ENCODE measurements at places on chromosomes 6 and 20.

DNA sequence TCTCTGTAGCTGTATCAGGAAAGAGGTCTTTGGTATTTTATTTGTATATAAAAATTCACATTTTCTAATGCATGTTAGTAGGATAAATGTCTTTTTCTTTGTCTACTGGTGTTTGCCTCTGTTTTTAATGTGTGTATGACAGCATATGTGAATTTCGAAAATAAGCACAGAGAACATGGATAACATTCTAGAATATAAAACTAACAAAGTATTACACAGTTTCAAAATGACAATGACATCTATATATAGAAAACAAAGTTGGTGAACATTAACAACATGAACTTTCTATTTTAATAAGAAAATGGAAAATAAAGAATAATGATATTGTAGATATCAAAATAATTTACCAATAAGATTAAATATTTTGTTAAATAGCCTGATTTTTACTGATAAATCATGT lies 608.0 kb downstream of the COL12A1 start:
- DNase-seq = no peak

GRCh38 chr6:170441316-170441715 lies 111.8 kb downstream of the PSMB1 start:
- DNase-seq = no peak

- peak; percentile 66 for DNase-seq
These were observed 15.9 kb upstream of the ADGRF1 start for GRCh38 chr6:47057830-47058540.

DNA sequence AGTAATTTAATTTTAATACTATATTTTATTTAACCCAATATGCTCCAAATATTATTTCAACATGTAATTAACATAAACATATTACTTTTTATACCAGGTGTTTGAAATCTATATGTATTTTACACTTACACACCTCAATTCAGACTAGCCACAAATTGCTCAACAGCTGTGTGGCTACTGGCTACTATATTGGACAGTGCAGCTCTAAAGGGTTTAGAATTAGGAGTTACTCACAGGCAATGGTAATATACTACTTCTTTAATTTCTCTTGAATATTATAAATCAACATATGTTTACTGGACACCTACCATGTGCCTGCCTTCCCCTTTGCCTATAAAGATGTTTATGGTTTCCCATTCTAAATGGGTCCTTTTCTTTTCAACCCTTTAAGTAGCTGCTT lies 2.3 kb downstream of the MTRF1L start:
- DNase-seq = no peak

GRCh38 chr20:32527052-32527446 lies 58.1 kb downstream of the NOL4L start:
- no peak for DNase-seq

DNA sequence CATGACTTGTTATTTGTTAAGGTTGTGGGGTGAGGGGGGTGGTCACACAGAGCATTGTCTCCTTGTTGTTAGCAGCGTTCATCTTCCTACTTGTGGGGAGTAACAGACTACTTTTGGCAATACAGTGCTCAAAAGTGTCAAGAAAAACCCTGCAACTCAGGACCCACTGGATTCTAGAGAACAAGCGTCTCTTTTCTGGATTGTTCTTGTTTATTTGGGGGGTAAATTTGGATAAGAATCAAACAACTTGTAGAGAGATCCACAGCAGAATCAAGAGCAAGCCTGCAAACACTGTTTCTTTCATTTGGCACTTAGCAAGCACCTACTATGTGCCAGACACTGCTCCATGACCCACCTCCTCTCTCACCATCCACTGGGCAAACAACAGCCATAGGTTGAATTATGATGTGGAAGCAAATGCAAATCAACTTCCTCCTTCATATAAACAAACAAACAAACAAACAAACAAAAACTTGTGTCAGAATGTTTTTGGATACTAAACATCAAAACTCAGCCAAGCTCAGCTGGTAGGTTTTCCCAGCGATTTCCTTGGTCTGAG lies 4.0 kb upstream of the NR2E1 start:
- no peak for DNase-seq

DNA sequence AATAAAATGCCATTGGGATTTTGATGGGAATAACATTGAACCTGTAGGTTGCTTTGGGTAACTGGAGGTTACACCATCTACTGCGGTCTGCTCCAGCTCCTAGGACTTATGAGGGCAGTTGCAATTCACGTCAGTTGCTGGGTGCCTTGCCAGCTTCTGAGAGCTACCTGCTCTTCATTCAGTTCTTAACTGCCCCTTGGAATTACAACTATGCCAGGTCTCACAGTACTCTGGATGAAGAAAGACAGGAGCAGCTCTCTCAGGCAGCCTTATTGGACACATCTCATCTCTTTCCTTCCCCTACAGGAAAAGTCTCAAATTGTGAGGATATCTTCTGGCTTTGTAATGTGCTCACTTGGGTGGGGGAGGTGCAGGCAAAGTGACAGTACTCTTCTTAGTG lies 1643.3 kb downstream of the GRIK2 start:
- DNase-seq = no peak

- no peak for DNase-seq
These were observed 39.8 kb upstream of the BACH2 start for GRCh38 chr6:90336388-90336947.

DNA sequence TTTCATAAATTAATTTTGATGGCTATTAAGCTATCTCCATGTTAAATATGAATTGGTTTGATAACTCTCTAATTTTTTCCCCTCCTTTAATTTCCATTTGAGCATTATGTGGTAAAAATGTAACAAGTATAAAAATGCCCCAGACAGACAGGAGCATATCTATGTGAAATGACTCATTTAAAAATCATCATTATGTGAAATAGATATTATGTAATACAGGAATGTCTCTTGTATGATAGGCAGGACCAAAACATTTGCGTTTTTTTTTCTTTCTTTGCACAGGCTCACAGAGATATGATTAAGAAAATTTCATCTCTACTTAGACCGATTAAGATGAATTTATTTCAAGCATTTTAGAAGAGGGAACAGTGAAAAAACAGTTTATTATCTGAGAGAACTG lies 95.8 kb downstream of the AKAP7 start:
- no peak for DNase-seq

DNA sequence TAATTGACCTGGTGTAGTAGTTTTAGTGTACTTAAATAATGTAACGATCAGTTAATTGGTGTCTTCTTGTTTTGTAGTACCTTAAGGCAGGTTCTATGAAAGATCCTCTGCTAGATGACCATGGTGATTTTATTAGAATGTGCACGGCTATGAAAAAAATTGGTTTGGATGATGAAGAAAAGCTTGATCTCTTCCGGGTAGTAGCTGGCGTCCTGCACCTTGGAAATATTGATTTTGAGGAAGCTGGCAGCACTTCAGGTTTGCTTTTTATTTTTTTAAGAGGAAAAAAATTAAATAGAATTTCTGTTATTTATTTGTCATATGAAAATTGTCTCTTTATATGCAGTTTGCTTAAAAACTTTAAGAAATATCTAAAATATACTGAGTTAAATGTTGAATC lies 99.2 kb downstream of the MYO6 start:
- DNase-seq = no peak

GRCh38 chr6:168438783-168439520 lies 2.0 kb upstream of the SMOC2 start:
- DNase-seq = no peak

GRCh38 chr6:43488667-43489276 lies 11.4 kb downstream of the TJAP1 start:
- no peak for DNase-seq

- no peak for DNase-seq
These were observed 11.1 kb downstream of the ULBP1 start for GRCh38 chr6:149974825-149975224.

DNA sequence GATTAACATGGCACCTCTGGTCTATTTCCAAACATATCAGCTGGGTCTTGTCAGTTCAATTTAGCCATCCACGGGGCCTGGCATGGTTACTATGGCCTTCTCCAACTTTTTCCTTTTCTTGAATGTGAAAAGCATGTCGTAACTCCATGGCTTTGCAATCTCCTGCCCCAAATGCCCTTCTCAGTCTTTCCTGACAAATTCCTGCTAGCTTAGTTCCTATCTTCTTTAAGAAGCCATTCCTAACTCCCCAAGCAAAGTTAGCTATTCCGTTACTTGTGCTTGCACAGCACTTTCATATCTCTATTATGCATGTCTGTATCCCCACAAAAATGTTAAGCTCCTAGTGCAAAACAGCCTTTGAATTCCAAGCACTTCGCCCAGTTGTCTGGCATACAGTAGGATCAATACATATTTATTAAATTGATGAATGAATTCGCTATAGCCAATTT lies 105.6 kb downstream of the AIG1 start:
- peak; percentile 78 for DNase-seq

DNA sequence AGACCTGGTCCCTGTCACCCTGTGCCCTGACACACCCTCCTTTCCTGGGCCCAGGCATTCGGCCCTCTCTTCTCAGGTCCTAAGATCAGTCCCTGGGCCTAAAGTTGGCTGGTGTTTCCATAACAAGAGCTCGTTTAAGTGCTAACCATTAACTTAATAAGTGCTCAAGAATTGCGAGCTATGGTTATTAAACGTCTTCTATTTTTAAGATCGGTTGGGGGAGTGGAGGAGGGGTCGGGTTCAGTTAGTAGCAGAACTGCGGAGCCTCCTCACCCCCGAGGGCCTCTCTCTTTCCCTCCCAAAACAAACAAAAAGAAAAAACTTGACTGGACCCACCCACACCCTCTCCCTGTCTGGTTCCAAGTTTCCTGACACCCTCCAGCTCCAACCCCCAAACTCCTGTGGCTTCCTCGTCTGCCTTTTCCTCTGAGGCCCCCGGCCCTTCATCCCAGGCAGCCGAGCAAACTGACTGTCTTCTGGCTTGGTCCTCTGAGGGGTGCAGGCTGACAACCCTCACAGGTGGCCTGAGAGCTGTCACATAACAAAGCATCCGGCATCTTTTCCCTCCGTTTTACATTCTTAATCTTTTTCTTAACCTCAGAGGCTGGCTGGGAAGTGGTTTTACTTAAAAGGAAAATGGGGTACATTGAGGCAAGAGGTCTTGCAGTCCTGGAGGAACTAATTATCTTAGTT lies 2.0 kb downstream of the STK35 start:
- no peak for DNase-seq

DNA sequence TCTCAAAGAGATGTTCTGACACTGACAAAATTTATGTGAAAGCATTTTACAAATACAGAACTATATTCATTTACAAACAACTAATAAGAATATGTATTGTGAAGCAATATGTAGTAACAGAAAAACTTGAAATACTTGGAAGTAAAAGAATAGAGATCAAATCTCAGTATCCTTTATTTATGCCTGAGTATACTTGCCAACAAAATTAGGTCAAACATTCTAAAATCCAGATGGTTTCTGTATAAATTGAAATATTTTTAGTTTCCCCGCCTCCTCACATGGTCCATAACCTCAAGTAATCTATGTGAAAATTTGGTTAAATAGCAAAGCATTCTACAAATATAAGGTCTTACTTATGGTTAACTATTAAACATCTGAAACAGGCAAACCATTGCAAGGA lies 545.4 kb downstream of the EYS start:
- no peak for DNase-seq

- no peak for DNase-seq
These were observed 57.8 kb downstream of the SLC2A10 start for GRCh38 chr20:46767127-46767761.

DNA sequence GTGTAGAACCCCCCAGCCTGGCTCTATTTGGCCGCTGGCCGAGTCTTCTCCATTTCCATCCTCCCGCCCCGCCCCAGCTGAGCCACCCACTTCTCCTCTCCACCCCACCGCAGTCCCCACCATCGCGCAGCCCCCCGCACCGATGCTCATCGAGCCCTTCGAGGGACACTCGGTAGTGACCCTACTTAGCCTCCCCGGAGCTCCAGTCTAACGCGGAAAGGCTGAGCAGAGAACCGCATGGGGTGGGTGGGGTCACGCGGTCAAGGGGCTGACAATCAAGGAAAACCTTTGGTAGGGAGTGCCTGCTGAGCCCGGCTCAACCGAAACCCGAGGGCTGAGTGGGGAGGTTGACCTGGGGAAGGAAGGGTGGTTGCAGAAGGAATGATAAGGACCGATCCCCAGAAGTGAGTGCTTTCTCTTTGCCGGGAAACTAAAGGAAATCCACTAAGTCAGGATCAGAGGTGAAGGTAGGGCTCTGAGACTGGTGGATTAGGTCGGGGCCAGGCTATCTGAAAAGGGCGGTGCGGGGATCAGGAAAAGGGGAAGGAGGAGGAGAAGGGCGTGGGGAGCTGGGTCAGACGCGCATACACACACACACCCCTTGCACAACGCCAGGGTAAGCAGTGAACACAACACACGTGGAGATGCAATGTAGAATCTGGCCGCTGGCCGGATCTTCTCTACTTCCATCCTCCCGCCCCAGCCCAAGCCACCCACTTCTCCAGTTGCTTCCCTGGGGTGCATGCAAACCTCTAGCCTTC lies 49.8 kb downstream of the CPXM1 start:
- DNase-seq = no peak

DNA sequence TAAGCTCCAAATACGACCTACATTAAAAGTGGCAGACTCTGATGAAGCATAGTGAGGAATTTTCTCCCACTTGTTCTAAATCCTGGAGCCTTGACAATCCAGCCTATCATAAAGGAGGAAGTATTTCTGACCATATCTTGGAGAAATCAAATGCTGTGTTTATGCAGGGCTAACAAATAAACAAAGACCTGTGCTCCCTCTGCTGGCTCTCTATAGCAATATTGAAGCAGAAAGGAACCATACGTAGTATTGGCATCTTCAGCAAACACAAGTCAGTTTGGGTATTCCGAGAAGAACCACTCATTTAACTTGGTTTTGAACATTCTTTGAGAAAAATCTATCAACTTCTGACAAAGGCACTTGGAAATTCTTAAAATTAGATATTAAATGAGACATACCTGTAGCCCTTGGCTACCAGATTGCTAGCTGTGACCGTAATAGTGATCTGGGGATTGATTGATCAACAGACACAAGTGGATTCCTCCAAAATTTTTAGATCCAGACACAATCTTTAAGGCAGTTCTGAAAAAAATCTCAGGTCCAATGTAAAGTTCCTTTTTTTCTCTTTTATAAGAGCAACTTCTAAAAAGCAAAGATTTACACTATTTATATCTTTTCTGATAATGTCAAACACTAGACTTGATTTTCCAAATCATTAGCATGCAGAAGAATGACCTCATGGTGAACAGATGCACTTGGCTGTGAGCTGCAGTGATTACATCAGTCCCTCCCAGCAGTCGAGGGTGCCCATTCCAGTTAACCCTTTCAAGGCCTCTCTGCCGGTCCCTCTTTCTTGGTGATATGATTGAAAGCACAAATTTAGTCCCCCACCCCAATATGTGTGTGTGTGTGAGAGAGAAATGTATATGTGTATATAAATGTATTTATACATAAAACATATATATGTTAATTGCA lies 40.2 kb downstream of the INSM1 start:
- peak; percentile 18 for DNase-seq

GRCh38 chr6:44086931-44087574 lies 40.2 kb downstream of the MRPL14 start:
- no peak for DNase-seq

- DNase-seq = no peak
These were observed 94.2 kb downstream of the RREB1 start for GRCh38 chr6:7201732-7202541.

GRCh38 chr6:107292715-107293271 lies 166.6 kb downstream of the PDSS2 start:
- DNase-seq = no peak
